ENCODE measurements at places on chromosomes 6 and 20.
A peak's percentile ranks its signal among the peaks of the same experiment; 100 is the strongest.

- DNase-seq, result no peak
These were observed 18.1 kb downstream of the DEK start for GRCh38 chr6:18246205-18246604.

- peak; percentile 6 for DNase-seq
These were observed 597.1 kb downstream of the KIF16B start for GRCh38 chr20:15976047-15976736.

- DNase-seq, result no peak
These were observed 47.0 kb downstream of the SLC22A3 start for GRCh38 chr6:160395187-160395586.

GRCh38 chr20:32333988-32334885 lies 23.9 kb upstream of the ASXL1 start:
- no peak for DNase-seq

- DNase-seq, result no peak
These were observed 79.1 kb downstream of the TNFRSF21 start for GRCh38 chr6:47230579-47230978.

GRCh38 chr20:4740774-4741431 lies 19.2 kb downstream of the PRND start:
- DNase-seq, result peak; percentile 31

GRCh38 chr6:11419763-11420453 lies 117.6 kb upstream of the TMEM170B start:
- DNase-seq, result no peak
